ENCODE measurements at places on chromosomes 1 and 21. TPM values are rescaled to one million over a fixed set of nuclear protein-coding genes. Genes with fewer than 3 reads are reported as not detected.

The SPRR1B gene
- not detected for total RNA-seq

The PROX1 gene
- 0.37 TPM for total RNA-seq

The RHOU gene
- total RNA-seq: 0.37 TPM

The CNKSR1 gene
- total RNA-seq: not detected

The UBE2U gene
- total RNA-seq: not detected

The C1orf185 gene
- not detected for total RNA-seq
